ENCODE measurements at places on chromosomes 2 and 18.

- DNase-seq, result no peak
Observed at GRCh38 chr2:72035518-72036172, 112.0 kb downstream of the CYP26B1 start.

- DNase-seq, result no peak
Observed at GRCh38 chr2:20640411-20641122, 10.3 kb downstream of the HS1BP3 start.

GRCh38 chr18:60898111-60898510 lies 435.1 kb upstream of the CDH20 start:
- no peak for DNase-seq

GRCh38 chr2:15243762-15244161 lies 317.4 kb downstream of the NBAS start:
- peak; percentile 73 for DNase-seq

DNA sequence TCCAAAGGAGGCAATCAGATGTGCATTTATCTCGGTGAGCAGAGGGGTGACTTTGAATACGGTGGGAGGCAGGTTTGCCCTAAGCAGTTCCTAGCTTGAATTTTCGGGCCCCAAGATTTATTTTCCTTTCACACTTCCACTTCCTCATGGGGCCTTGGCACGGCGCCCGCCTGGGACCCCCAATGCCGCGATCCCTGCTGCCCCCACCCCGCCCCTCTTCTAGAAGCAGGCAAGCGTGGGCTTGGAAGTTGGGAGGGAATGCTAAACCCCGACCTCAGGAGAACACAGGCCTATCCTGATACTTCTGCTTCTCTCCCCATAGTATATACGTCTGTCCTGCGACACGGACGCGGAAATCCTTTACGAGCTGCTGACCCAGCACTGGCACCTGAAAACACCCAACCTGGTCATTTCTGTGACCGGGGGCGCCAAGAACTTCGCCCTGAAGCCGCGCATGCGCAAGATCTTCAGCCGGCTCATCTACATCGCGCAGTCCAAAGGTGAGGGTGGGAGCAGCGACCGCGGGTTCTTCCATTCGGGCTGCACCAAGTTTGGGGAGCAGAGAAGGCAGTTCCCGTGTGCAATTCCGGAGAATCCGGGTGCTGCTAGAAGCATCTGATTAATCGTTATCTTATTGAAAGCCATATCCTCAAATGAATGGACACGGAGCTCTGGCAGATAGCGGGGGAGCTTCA lies 21.6 kb downstream of the TRPM8 start:
- DNase-seq, result peak; percentile 17

GRCh38 chr18:44698518-44698917 lies 17.8 kb downstream of the SETBP1 start:
- DNase-seq, result no peak

DNA sequence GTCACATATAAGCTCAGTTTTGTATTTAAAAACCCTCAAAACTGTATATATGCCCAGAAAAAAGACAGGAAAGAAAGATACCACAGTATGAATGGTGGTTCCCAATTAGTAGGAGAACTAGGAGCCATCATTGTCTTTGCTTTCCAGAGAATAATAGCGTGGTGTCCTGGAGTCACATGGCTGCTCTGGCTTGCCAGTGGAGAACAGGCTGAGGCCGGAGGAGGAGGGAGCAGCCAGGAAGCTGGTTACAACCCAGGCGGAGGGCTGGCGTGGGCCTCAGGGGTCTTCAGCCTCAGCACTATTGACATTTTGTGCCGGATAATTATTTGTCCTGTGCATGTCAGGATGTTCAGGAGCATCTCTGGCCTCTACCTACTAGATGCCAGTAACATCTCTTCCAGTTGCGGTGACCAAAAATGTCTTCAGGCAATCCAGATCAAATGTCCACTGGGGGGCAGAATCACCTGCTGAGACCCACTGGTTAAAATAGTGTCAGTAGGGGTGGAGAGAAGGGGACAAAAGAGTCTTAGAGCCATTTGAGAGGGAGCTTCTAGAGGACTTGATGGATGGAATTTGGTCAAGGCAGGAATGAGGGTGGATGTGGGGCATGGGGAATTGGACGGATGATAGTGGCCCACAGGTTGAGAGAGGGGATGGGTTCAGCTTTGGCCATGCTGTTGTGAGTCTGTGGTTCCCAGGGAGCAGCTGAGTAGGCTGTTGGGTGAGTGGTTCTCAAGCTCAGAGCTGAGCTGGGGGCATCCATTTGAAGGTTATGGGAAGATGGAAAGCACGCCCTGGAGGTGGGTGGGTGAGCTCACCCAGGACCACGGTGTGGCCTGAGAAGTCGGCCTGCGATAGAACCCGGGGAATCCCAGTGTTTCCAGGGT lies 144.9 kb downstream of the AGAP1 start:
- DNase-seq, result no peak

- DNase-seq, result no peak
Observed at GRCh38 chr2:211435331-211435730, 878.9 kb downstream of the CPS1 start.

GRCh38 chr2:99386011-99386410 lies 48.8 kb downstream of the EIF5B start:
- DNase-seq, result no peak
